Stimulated activated CD4-positive, alpha-beta T cell treated with anti-CD3 and anti-CD28 coated beads, Interleukin-12 subunit alpha, Interleukin-12 subunit beta, amount 100 ng/mL, for 48 hours (primary cell): ENCODE measurements at places on chromosomes 3 and 15.

DNA sequence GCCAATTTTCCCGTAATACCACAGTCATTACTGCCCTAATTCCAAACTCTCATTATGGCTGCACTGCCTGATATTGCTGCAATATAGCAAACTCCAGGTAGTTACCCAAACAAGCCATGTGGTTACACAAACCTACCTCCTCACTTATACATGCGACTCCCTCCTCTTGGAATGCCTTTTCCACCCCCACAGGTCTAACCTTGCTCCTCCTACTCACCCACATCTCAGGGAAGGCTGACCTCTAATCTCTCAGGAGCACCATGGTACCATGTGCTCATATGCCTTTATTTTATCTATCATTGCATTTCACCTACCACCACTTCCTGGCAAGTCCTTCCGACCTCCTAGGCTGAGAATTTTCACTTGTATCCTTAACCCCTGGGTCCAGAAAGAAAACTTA, 2.9 kb downstream of the RBPMS2 start:
- no peak for DNase-seq

DNA sequence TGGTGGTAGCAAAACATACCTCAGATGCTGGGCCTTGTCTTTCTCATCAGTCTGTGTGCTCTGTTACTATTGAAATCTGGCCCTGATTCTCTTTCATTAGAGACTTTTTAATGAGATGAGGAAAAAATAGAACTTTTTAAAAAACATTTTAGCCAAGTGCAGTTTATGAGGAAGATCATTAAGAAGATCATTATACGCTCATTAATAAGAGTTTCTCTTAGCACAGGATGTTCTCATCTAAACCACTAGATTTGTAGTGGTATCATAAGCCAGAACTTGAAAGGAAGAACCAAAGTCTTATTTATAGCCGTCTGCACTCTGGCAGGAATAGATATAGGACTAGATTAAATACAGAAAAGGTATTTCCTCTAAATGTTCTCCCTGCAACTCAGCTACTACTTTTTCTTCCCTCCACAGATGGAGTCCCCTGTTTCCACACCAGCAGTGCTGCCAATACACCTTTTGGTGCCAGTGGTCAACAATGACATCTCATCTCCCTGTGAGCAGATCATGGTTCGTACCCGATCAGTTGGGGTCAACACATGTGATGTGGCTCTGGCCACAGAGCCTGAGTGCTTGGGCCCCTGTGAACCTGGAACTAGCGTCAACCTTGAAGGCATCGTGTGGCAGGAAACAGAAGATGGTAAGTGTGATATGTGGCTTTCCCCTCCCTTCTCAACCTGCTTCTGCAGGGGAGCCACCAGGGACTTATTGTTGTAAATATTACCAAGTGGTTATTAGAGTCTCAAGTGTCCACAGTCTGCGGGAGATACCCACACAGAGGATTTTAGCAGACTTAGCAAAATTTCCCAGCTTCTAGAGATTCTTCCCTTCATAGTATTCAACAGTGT, 152.8 kb downstream of the RBPMS2 start:
- no peak for DNase-seq

- DNase-seq: no peak
Measured at GRCh38 chr3:140763532-140763931, 85.7 kb downstream of the TRIM42 start.

GRCh38 chr15:23869396-23869795, 182.3 kb upstream of the NDN start:
- DNase-seq: no peak

DNA sequence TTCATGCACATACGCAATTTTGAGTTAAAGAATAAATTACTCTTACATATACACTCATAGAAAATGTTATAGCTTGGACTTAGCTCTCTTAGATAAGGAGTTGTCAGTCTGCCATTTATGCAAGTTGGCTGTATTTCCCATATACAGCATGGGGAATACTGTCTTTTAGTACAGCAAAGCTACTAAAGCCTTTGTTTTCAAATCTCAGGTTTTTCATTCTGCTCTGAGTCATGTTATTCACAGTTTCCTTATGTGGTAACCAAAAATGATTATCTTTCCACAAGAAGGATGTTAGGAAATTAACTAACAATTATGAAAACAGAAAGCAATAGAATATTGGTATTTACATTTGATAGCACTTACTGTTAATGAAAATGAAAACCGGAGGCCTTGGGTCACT, 4.3 kb upstream of the TIPARP start:
- no peak for DNase-seq

GRCh38 chr3:151935446-151935845, 62.0 kb downstream of the SUCNR1 start:
- DNase-seq: no peak

- DNase-seq: no peak
Measured at GRCh38 chr3:52004906-52005395, 9.3 kb upstream of the RPL29 start.

GRCh38 chr15:100926258-100926657, 7.1 kb downstream of the LRRK1 start:
- no peak for DNase-seq

GRCh38 chr3:73719413-73719851, 94.7 kb upstream of the PDZRN3 start:
- DNase-seq: no peak

- DNase-seq: no peak
Measured at GRCh38 chr15:35397027-35397426, 148.9 kb downstream of the DPH6 start.

DNA sequence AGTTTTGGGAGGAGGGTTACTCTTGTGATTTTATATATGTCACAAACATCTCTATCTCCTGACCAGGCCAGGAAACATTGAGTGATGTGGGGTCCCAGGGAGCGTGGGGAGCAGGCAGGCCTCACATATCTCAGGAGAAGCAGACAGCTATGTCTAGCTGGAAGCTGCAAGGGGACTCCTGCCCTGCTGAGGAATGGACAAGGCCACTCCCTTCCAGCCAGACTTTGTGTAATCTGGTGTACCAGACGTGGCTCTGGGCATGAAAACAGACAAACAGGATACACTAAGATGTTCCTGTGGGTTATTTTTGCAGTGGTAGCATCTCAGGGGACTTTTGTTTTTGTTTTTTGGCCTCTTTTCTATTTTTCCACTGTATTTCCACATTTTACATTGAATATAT, 23.2 kb downstream of the CYP8B1 start:
- DNase-seq: no peak

DNA sequence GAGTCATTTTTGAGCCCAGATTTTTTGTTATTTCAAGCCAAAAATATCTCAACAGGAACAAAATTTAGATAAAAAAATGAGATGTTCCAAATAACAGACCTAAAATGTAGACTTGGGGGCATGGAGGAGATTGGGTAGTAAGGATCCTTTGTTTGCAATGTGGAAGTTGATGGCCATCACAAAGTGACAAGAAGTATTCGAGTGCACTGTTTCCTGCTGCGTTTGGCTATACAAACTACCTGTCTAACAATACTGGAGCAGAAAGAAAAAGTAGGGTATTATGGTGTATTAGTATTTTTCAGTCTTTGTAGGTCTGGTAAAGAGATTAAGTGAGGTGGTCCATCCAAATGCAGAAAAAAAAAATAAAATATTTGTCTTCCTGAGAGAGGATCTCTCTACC, 284.2 kb downstream of the C3orf38 start:
- DNase-seq: no peak

- no peak for DNase-seq
Measured at GRCh38 chr3:38623539-38623938, 25.9 kb downstream of the SCN5A start.

DNA sequence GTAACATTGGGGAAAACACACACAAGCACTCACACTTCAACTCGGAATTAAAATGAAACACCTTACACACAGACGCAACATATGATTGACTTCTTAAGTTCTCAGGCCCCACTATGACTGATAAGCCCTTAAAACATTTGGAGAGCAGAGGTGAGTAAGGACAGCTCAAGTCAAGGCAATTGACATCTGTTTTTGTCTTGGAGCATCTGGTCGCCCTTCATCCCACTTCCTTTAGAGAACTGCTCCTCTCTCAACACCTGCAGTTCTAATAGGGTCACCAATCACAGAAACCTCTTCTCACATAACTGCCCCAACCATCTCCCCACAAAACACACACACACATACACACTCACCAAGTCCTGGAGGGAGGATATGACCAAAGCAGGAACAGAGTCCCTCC, 43.4 kb downstream of the ERC2 start:
- DNase-seq: no peak

DNA sequence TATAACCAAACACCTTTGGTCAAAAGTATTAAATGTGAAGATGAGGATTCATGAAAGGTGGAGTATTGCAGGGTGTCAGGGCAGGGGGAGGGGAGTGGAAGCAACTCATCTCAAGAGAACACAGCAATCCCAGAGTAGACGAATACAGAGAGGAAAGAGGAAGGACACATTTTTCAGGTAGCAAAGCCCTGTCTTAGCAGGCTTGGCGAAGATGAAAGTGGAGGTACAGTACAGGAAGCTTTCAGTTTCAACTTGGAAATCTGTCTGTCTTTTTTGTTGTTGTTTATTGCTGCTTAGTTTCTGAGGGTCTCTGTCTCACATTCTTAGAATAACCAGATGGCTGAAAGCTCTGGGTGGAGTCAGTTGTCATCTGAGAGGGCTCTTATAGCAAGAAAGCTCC, 80.8 kb upstream of the GPR149 start:
- DNase-seq: no peak

- peak; percentile 19 for DNase-seq
Measured at GRCh38 chr3:36969540-36970432, 23.1 kb downstream of the EPM2AIP1 start.

DNA sequence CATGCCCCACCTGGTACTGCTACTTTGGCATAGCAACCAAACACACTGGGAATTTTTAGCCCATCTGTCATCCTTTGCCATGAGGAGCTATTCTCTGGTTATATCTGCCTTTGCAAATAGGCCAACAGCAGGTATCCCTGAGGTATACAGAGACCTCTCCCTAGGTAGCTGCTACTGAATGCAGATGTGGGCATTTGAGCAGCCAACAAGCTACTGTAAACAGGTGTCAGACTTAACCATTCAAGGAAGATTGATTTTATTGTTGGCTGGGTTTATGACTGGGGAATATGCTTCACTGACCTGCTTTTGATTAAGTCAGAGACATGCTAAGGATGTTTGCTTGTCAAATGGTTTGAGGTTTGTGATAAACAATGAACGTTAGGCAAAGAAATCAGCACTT, 183.2 kb downstream of the OXSM start:
- no peak for DNase-seq

GRCh38 chr15:60568914-60569391, 90.0 kb upstream of the ICE2 start:
- no peak for DNase-seq

- no peak for DNase-seq
Measured at GRCh38 chr3:122892118-122892960, 97.5 kb downstream of the SLC49A4 start.

DNA sequence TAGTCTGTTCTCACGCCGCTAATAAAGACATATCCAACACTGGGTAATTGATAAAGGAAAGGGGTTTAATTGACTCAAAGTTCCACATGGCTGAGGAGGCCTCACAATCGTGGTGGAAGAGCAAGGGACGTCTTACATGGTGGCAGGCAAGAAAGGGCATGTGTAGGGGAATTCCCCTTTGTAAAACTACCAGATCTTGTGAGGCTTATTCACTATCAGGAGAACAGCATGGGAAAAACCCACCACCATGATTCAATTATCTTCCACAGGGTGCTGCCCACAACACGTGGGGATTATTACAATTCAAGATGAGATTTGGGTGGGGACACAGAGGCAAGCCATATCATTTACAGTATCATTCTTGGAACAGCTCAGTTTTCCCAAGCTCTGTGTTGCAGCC, 268.0 kb downstream of the SUCLG2 start:
- no peak for DNase-seq

DNA sequence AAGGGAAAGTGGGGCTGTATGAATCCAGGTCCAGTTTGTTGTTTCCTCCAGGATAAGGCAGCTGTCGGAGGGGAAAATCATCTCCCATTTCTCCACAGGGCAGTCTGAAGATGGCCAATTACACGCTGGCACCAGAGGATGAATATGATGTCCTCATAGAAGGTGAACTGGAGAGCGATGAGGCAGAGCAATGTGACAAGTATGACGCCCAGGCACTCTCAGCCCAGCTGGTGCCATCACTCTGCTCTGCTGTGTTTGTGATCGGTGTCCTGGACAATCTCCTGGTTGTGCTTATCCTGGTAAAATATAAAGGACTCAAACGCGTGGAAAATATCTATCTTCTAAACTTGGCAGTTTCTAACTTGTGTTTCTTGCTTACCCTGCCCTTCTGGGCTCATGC, 911 bp downstream of the CCRL2 start:
- DNase-seq: no peak

GRCh38 chr15:52154896-52155865, 36.0 kb downstream of the GNB5 start:
- no peak for DNase-seq

DNA sequence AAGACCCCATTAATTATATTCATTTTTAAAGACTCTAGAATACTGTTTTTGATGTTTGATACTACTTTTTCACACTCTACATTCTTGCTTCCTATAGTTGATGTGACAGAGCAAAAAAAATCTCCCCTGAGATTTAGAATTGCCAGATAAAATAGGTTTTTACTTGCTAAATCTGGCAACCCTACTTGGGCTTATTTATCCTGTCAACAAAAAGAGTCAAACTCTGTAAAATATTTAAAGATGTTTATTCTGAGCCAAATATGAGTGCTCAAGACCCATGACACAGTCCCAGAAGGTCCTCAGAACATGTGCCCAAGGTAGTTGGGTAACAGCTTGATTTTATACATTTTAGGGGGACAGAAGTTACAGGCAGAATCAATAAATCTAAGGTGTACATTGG, 72.3 kb downstream of the DAPK2 start:
- no peak for DNase-seq

DNA sequence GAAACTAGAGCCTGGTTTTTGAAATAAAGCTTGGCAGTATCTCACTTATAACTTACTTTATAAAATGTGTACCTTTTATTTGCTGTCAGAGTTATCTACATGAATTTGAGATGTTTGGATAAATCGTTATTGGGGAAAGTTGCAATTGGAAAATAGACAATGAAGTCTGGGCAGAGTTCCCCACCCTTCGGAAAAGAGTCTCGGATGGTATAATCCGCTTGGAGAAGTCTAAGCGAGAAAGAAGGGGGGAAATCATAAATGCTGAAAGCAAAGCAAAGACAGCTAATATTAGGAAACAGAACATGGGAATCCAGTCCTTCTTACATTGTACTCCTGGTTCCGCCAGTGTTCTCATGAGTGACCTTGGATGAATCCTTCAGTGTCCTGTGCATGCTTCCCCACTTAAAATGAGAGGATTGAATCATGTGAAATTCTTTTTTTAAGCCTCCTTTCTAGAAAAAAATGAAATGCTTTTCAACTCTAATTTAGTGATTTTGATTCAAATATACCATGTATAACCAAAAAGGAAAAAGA, 162.4 kb downstream of the ATG7 start:
- no peak for DNase-seq

GRCh38 chr3:101133652-101134051, 140.4 kb upstream of the ABI3BP start:
- no peak for DNase-seq

- DNase-seq: no peak
Measured at GRCh38 chr3:174062923-174063322, 665.4 kb downstream of the NLGN1 start.
